ENCODE measurements at places on chromosomes 13 and 19. TPM values are rescaled to one million over a fixed set of nuclear protein-coding genes. Genes with fewer than 3 reads are reported as not detected.

GRCh38 chr13:40874138-40874779, 84.8 kb downstream of the SLC25A15 start:
- H3K36me3 ChIP-seq: peaks cover 5% of the 10 kb centered on the region
- H3K27me3 ChIP-seq: no peaks in the 10 kb centered on the region
- no peak overlapping the region for H3K27ac ChIP-seq
- DNase-seq: no peak

Gene ZNF540
- total RNA-seq: 0.75 TPM

- no peak overlapping the region for H3K27ac ChIP-seq
- H3K4me3 ChIP-seq: no peak overlapping the region
- H3K36me3 ChIP-seq: no peaks in the 10 kb centered on the region
- DNase-seq: no peak
- H3K27me3 ChIP-seq: no peaks in the 10 kb centered on the region
Measured at GRCh38 chr13:38850868-38851626, 139.6 kb downstream of the STOML3 start.

GRCh38 chr13:112616586-112617362, 28.8 kb upstream of the TUBGCP3 start:
- no peak overlapping the region for H3K4me3 ChIP-seq
- DNase-seq: peak; percentile 53
- no peaks in the 10 kb centered on the region for H3K36me3 ChIP-seq
- H3K4me1 ChIP-seq: no peaks in the 10 kb centered on the region

DNA sequence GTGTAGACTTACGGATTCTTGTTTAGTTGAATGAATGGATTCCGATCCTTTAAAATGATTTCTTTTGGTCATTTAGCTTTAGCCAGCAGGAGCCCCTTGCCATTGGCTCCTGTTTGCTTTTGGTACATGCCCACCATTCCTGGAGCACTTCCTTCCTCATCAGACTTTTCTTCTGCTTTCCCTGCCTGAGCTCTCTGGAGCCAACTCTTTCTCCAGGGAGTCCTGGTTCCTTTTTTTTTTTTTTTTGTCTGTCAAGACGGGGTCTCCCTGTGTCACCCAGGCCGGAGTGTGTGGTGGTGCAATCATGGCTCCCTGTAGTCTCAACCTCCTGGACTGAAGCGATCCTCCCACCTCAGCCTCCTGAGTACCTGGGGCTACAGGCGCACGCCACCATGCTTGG, 37.8 kb downstream of the SMARCA4 start:
- H3K36me3 ChIP-seq: peaks cover 45% of the 10 kb centered on the region
- no peaks in the 10 kb centered on the region for H3K4me1 ChIP-seq
- H3K27me3 ChIP-seq: no peaks in the 10 kb centered on the region
- no peak overlapping the region for H3K4me3 ChIP-seq
- DNase-seq: no peak
- H3K27ac ChIP-seq: no peak overlapping the region

Gene CEBPA
- not detected for total RNA-seq

DNA sequence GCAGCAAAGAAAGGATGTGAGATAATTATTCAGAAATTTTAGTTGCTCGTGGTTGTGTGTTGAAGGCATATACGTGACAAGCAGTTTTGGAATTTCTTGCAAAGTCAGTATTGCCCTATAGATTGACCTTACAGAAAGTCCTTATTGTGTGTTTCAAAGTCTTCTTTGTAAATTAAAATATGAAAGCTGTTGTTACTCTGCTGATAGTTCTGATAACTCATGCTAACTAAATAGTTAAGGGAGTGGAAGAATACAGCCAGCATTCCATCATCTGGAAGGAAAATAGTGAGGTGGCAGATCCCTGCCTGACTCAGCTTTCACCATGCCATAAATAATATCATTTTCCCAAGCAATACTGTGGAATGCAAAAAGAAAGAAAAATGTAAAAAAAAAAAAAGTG, 27.2 kb downstream of the WASF3 start:
- H3K27me3 ChIP-seq: no peaks in the 10 kb centered on the region
- H3K4me3 ChIP-seq: peak overlapping the region; percentile 3

- H3K4me3 ChIP-seq: no peak overlapping the region
- peak; percentile 74 for DNase-seq
- H3K27me3 ChIP-seq: no peaks in the 10 kb centered on the region
- no peaks in the 10 kb centered on the region for H3K36me3 ChIP-seq
Measured at GRCh38 chr13:20616059-20616797, 49.3 kb downstream of the IFT88 start.

- H3K36me3 ChIP-seq: no peaks in the 10 kb centered on the region
- peaks cover 2% of the 10 kb centered on the region for H3K27me3 ChIP-seq
- no peak overlapping the region for H3K27ac ChIP-seq
- H3K4me3 ChIP-seq: no peak overlapping the region
- no peak for DNase-seq
Measured at GRCh38 chr13:95337597-95337996, 36.3 kb upstream of the ABCC4 start.

Gene GPR32
- total RNA-seq: not detected

- no peak overlapping the region for H3K27ac ChIP-seq
- no peaks in the 10 kb centered on the region for H3K4me1 ChIP-seq
- H3K27me3 ChIP-seq: no peaks in the 10 kb centered on the region
- no peak for DNase-seq
Measured at GRCh38 chr13:29996316-29996715, 145.9 kb upstream of the UBL3 start.

Gene CPAMD8
- total RNA-seq: 2.2 TPM

- no peak overlapping the region for H3K4me3 ChIP-seq
- no peaks in the 10 kb centered on the region for H3K36me3 ChIP-seq
- no peaks in the 10 kb centered on the region for H3K4me1 ChIP-seq
- no peaks in the 10 kb centered on the region for H3K27me3 ChIP-seq
Measured at GRCh38 chr19:19477705-19478383, 37.5 kb downstream of the TSSK6 start.

GRCh38 chr19:718991-719512, 10.3 kb downstream of the PALM start:
- DNase-seq: no peak
- no peaks in the 10 kb centered on the region for H3K36me3 ChIP-seq
- H3K27ac ChIP-seq: no peak overlapping the region
- no peaks in the 10 kb centered on the region for H3K4me1 ChIP-seq
- H3K4me3 ChIP-seq: no peak overlapping the region

Gene CCDC9
- 26.9 TPM for total RNA-seq

DNA sequence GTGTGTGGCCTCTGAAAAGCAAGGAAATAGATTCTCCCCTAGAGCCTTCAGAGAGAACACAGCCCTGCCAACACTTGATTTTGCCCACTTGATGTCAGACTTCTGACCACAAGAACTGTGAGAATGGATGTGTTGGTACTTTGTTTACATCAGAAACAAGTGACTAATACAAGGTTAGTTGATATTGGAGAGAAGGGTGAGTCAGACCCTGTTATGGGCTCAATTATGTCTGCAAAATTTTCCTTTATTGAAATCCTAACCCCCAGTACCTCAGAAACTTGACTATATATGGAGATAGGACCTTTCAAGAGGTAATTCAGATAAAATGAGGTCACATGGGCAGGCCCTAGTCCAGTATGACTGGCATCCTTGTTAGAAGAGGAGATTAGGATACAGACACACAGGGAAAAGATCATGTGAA, 226.7 kb downstream of the RFC3 start:
- H3K27me3 ChIP-seq: no peaks in the 10 kb centered on the region
- peaks cover 12% of the 10 kb centered on the region for H3K4me1 ChIP-seq
- H3K4me3 ChIP-seq: no peak overlapping the region
- DNase-seq: peak; percentile 64
- H3K36me3 ChIP-seq: no peaks in the 10 kb centered on the region

GRCh38 chr13:36887758-36888521, 32.1 kb downstream of the SMAD9 start:
- H3K4me1 ChIP-seq: peaks cover 15% of the 10 kb centered on the region
- no peak for DNase-seq
- no peaks in the 10 kb centered on the region for H3K36me3 ChIP-seq

- no peaks in the 10 kb centered on the region for H3K27me3 ChIP-seq
- no peaks in the 10 kb centered on the region for H3K4me1 ChIP-seq
- H3K36me3 ChIP-seq: no peaks in the 10 kb centered on the region
- no peak overlapping the region for H3K27ac ChIP-seq
- no peak for DNase-seq
Measured at GRCh38 chr13:51681037-51681678, 96.9 kb downstream of the WDFY2 start.

Gene MVB12A
- total RNA-seq: 58.1 TPM

DNA sequence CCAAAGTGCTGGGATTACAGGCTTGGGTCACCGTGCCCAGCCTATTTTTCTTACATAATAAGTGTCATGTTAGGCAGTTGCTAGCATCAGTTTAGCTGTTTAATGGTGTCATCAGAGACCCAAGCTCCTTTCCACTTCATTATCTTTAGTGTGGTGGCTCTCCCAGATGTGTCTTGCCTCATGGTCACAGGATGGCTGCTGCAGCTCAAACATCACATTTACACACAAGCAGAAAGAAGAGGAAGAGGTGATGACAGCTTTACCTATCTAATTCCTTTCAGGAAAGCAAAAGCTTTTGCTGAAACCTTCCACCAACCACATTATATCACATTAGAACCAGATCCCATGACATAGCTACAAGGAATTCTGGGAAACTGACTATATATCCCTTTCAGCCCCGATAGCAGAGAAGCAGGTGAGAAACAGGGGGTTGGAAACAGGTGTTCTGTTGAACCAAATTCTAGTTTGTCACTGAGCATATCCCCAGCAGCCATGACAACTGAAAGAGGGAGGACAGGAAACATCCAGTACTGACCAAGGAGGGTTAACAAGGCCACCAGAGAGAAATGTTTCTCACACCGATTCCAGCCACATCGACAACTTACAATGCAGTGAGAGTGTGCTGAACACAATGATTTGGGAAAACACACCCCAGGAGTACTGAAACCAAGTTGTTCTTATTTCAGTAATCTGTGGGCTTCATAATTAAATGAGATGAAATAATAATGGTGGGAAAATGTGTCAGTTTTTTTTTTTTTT, 617.0 kb downstream of the UQCRFS1 start:
- DNase-seq: no peak
- no peaks in the 10 kb centered on the region for H3K4me1 ChIP-seq
- no peaks in the 10 kb centered on the region for H3K36me3 ChIP-seq
- no peaks in the 10 kb centered on the region for H3K27me3 ChIP-seq

DNA sequence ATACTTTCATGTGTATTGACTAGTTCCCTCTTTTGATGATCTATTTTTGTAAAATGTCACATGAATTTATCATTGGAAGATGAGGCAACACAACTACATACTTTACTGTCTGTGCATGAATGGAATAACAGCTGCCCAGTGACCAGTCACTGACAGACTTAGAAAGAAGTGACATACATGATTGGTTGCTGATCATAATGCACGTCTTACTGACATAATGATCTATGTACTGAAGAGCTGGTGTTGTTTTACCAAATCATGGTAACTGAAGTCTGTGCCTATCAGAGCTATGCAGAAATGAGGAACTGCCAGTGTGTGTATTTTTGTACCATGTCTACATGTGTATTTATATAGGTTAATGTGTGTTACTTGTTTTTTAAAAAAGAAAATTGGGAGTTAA, 26.5 kb downstream of the GPR18 start:
- peaks cover 3% of the 10 kb centered on the region for H3K36me3 ChIP-seq
- H3K4me1 ChIP-seq: no peaks in the 10 kb centered on the region
- no peaks in the 10 kb centered on the region for H3K27me3 ChIP-seq

Gene CBLC
- not detected for total RNA-seq

- H3K4me1 ChIP-seq: peaks cover 51% of the 10 kb centered on the region
- no peaks in the 10 kb centered on the region for H3K36me3 ChIP-seq
- H3K27ac ChIP-seq: peak overlapping the region; percentile 89
- H3K4me3 ChIP-seq: no peak overlapping the region
- H3K27me3 ChIP-seq: no peaks in the 10 kb centered on the region
Measured at GRCh38 chr13:44365008-44365407, 8.6 kb upstream of the SERP2 start.

- no peak overlapping the region for H3K27ac ChIP-seq
- no peaks in the 10 kb centered on the region for H3K4me1 ChIP-seq
- H3K4me3 ChIP-seq: no peak overlapping the region
- DNase-seq: no peak
- H3K36me3 ChIP-seq: no peaks in the 10 kb centered on the region
- no peaks in the 10 kb centered on the region for H3K27me3 ChIP-seq
Measured at GRCh38 chr13:50224534-50224933, 209.3 kb downstream of the KCNRG start.

Measured in endothelial cell of umbilical vein (primary cell).